Fibroblast of skin of right biceps (primary cell): ENCODE measurements at places on chromosomes 1 and 21.

DNA sequence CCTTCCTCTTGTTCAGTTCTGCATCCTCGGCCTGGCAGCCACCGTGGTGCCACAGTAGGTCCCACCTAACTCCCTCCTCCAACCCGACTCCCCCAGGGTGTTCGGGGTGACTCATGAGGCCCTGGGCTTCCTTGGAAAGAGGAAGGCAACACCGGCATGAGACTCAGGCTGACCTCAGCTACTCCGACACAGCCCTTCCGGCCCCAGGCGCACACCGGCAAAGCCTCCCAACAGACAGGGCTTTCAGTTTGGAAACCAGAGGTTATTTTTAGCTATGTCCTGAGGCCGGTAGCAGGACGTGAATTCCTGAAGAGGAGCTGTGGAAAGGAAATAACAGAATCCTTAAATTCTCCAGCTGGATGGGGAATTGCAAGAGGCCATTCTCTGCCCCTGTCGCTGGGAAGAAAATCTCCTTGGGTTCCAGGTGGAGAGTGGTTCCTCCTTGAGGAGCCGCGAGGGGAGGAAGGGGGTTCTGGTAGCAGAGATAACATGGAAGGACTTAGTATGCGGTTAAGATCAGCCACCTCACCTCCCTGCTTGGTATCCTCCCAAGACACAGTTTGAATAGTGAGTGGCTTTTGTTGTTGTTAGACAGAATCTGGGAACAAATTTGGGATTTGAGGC is 24.4 kb downstream of the PLXNA2 start:
- DNase-seq = peak; percentile 75

DNA sequence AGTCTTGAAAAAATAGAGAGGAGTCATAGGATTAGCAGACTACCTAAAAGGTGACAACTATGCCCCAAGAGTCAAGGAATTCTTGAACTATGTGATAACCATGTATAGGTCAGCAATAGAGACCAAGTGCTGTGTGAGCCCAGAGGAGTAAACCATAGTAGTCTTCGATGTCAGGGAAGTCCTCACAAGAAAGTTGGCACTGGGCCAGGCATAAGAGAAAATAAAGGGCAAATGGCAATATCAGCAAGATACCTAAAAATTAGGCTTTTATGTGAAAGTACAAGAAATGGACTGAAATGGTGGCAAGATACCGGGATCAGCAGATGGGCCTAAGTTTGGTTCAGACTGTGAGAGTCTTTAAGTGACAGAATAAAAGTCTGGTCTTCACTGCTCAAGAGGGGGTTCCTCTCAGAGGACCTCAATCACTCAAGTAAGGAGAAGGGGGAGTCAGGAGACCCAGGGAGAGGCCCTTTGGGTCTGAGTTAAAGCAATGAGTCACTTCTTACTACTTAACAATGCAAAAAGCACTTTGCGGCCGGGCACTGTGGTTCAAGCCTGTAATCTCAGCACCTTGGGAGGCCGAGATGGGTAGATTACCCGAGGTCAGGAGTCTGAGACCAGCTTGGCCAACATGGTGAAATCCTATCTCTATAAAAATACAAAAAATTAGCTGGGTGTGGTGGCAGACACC is 95.0 kb downstream of the TEX35 start:
- DNase-seq = no peak

GRCh38 chr1:81672766-81673165 is 128.0 kb upstream of the ADGRL2 start:
- no peak for DNase-seq

- DNase-seq = peak; percentile 57
These were observed 35.8 kb upstream of the RIPK4 start for GRCh38 chr21:41802684-41803083.

DNA sequence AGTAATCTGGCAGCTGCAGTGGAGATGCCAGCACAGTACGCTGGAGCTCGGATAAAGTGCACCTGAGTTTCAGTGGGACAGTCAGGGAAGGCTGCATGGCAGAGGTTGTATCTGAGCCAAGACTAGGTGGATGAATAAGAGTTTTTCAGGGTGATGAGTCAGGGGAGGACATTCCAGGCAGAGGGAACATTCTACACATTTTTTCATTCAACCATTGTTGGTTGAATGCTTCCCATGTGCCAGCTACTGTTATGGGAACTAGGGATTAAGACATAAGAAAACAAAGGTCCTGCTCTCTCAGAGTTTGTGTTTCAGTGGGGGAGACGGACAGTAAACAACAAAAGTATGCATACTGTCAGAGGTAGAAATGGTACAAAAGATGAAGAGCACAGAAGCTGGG is 5.2 kb downstream of the LEPR start:
- peak; percentile 89 for DNase-seq

- DNase-seq = no peak
These were observed at the start of gene SMPDL3B for GRCh38 chr1:27934818-27935549. SMPDL3B (plus strand) TSS chr1:27935000; CDS start chr1:27935184, 184 bp downstream.

DNA sequence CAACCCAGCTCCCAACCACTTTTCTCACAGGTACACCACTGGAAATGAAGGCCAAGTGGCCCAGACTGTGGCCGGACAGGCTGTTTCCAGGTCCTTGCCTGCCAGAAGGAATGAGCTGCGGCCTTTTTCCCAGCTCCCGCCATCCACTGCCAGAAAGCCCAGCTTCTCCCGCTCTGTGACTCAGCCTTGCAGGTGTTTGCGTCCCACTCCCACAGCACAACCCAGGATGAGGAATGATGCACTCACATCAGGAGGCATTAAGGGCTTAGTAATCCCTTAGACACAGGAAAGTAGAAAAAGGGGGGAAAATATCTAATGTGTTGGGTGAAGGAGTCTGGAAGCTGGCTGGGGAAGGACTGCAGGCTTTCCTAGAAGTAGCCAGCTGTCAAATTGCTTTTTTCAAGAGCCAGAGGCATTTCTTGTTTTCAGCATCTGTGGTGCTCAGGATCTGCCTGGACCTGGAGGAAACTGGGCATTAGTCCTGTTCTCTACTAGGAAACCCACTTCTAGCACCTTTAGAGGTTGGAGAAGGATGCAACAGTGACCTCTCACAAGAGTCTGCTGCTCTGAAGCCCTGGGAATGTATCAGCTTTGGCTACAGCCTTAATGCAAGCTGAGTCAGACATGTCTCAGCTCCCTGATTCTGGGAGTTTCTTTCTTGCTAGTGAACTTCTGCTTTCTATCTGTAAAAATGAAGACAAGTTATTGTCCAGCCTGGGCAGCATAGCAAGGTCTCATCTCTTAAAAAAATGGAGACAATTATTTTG is 13.2 kb upstream of the MAP1LC3C start:
- DNase-seq = no peak

- DNase-seq = no peak
These were observed 17.5 kb upstream of the TFF3 start for GRCh38 chr21:42332557-42333317.

DNA sequence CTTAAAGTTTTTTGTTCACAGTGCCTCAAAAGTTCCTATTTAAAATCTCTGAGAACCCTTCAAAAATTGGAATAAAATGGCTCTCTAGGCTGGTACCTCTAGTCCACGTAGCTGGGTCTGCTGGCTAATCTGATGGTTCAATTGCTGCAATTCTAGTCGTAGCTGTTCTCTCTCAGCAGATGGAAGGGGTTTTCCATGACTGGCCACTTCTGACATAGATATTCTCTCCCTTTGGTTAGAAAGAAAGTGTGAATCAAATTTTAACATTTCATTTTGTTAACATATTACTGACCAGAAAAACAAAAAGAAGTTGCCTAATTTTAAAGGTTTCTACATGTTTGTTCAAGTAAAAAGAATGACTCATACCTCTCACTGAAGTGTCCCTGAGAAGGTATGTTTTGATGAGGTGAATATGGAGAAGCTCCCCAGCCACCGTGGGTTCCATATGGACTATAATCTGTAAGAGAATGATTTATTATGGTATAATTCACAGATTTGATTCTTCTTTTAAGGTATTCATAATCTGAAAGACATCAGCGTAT is 29.3 kb upstream of the SERPINC1 start:
- no peak for DNase-seq

GRCh38 chr1:233004451-233004850 is 54.0 kb downstream of the NTPCR start:
- DNase-seq = no peak

DNA sequence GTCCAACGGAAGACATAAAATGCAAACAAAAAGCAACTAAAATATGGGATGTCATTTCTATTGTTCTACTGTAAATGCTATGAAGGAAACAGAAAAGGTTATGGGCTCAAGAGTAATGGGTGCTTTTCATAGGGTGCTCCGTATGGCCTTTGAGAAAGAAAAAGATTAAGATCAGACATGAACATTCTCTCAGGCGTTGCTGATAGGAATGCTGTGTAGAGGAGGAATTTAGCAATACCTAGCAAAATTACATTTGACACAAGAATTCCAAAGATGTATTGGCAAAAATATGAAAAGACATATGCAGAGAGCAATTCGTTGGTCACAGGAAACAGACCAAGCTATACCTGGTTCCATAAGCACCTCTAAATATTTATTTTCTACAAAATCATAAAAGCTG is 5.7 kb upstream of the OXCT2 start:
- no peak for DNase-seq

- DNase-seq = no peak
These were observed 17.8 kb upstream of the BECN2 start for GRCh38 chr1:241939798-241940197.

- DNase-seq = peak; percentile 6
These were observed 614 bp upstream of the CACNA1E start for GRCh38 chr1:181482521-181483284.

DNA sequence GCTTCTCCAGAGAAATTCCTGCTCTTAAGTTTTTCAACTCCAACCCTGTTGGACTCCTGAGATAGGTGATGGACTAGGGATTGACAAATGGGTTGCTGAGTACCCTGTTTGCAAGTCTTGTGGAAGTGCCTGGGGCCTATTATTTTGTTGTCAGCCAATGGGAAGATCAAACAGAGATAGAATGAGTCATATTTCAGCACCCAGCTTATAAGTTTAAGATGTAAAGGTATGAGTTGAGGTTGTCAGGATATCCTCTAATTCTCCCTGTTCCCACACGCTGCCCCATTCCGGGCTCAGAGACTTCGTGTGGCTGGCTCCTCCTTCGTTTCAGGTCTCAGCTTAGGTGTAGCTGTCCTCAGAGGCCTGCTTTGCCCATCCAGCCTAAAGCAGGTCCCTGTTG is 91.8 kb downstream of the CENPF start:
- DNase-seq = no peak

DNA sequence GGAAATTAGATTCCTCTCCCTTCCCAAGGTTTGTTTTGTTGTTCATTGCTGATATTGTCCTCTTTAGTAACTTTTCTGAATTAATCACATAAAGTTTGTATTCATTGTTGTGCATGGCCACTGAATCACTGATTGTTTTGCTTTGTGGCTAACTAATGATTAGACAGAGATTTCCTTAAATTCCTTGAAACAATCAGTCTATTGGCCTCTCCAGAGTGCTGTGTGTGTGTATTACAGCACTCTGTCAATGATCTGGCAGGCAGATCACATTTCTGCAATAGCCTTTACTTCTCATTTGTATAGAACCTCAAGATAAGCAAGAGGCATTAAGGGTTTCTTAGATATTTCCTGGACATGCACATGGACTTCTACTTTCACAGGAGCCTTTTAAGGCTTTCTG is 78.6 kb downstream of the DUSP10 start:
- DNase-seq = no peak

DNA sequence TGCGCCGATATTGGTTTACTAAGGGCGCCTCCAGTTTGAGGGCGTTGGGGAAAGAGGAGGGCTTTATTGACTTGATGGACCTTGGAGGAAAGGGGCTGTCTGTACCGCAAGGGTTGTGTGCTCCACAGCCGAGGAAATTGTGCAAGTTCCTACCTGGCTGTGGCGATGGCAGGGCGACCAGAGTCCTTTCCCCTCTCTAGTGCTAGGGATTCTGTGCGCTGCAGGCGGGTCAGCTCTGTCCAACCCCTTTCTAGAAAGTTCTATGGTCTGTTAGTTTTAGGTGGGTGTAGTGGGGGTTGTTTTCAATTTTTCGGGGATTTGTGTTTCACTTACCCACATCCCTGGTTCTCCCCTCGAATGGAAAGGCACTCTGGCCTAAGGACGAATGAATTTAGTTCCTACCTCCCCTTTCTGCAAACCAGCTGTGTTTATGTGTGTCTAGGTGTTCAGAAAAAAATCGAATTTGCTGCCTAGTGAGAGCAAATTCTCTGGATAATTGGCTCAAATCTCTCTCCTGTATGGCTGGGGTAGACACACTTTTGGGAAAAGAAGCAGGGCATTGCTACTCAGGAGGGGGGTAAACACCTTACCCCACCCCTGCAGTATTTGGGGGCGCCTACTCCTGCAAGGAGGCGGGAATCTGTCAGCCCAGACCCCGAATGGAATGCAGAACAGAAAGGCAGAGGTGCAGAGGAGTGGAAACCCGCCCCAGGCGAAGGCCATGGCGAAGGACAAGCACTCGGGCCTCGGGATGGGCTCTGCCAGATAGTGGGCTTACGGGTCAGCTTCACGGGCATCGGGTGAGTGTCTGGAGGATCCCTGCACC is 2.0 kb downstream of the DMBX1 start:
- peak; percentile 6 for DNase-seq

DNA sequence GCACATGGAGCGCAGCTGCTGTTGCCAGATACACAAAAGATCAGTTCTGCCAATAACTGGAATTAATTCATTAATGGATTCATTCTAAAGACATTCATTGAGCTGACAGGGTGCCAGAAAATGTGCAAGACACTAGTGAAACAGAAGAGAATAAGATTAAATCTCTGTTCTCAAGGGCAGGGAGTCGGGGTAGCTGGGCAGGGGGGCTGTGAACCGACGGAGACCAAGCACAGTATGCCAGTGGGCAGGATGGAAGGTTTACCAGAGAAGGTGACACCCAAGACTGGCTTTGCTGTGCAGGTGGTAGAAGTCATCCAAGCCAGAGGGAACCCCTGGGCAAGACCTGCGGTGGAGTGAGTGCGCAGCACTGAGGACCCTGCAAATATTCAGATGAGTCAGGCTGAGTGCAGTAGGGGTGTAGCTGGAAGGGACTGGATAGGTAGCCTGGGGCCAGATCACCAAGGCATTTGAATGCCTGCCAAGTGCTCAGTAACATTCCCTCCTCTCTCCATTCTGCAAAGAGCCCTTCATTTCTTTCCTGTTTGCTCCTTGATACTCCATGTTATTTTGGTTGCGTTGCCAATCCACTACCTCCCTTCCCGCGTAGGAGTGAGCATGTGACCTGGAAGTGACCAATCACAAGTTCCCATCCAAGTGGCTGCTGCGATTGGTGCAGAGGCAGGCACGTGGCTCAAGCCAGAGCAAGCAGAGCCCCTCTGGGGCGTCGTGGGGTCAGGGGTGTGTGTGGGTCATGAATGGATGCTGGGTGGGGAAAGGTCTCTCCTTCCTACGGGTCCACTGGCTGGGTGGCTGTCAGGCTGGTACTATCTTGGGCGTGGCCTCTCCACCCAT is 413.1 kb downstream of the PTPRU start:
- DNase-seq = no peak

GRCh38 chr1:167627865-167628641 is 2.0 kb upstream of the RCSD1 start:
- DNase-seq = no peak

DNA sequence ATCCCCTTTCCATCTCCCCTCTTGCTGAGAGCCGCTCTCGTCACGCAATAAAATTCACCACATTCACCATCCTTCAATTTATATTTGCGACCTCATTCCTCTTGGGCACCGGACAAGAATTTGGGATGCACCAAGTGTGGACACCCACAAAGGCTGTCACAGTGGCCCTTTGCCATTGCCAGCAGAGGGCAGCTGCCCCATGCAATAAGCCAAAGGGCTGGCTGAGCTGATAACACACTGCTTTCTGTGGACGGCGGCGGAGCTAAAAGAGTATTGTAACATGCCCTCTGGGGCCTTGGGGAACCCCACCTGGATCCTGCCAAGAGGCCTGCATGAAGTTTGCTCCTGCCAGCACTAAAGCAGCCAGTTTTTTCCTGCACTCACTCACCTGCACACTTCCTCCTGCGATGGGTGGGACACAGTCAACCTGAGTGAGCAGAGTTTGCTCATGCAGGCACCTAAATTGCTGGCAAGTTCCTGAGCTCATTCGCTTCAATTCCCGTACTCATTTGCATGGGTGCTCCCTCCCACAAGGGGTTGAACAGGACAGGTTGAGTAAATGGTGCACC is 792.3 kb upstream of the ADAMTS5 start:
- DNase-seq = no peak
